ENCODE measurements at places on chromosomes 2 and 18. TPM values are rescaled to one million over a fixed set of nuclear protein-coding genes. Genes with fewer than 3 reads are reported as not detected.

TMEM37 gene
- total RNA-seq, result not detected

- no peak for DNase-seq
Observed at GRCh38 chr18:11664286-11664685, 24.8 kb upstream of the GNAL start.

DNA sequence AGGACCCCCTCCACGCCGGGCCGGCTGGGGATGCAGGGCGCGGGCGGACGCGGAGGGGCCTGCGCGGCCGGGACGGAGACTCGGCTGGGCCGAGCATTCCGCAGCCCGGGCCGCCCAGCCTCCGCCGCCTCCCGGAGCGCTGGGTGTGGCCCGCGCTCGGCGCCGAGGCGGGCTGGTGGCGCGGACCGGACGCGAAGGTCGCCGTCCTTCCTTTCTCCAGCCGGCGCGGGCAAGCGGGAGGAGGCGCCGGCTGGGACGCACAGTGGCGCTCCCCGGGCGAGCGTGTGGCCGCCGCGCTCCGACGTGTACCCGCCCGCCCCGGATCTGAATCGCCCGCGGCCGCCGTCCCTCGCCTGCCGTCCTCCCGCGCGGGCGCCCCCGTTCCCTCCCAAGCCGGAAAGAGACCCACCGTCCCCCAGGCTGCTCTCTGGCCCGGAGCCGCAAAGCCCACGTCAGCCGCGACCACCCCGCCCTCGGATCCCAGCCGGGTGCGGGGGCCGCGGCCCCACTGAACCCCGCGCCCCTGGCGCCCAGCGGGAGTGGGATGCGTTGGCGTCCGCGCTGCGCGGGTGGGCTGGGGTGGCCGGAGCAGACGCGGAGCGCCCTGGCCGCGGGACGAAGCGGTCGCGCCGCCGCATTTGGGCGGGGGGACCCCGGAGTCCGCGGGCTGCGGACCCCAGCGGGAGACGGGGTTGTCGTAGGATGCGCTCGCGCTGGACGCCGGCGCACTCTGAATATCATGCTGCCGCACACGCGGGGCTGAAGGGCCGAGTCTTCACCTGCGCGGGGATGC is 634 bp downstream of the SPATS2L start:
- peak; percentile 8 for DNase-seq

DNA sequence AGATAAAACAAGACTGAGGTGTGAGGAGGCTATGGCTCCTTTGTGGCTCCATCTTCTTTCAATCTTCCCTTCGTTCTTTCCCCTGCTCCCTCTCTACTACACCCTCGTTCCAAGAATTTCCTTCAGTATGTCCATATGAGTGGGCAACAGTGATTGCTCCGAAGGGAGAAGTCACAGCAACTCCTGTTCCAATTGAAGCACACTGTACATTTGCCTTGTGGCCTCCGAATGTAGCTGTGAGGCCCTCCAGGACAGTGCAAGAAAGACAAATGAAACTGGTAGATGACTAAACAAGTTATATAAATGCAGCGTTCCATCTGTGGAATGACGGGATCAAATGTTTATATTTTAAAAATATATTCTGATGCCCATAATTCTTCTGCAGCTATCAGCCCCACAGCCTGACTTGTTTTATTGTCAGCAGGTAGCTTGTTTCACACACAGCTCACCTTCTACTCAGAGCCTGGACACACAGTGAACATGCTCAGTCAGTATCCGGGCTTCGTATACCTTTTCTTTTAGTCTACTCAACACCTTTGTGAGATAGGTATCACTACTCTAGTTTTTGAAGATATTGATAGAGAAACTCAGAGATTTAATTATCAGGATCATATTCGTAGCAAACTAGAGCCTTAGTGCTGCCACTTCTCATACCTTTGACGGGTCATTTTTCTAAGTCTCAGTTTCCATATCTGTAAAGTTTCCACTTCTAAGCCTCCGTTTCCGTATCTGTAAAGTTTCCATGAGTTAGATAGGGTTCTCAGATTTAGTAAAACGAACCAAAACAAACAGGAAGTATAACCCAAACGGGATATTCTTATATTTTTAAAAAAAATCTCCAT is 216.7 kb upstream of the STON1 start:
- no peak for DNase-seq

- DNase-seq, result no peak
Observed at GRCh38 chr2:234098681-234099080, 48.2 kb downstream of the SPP2 start.

DNA sequence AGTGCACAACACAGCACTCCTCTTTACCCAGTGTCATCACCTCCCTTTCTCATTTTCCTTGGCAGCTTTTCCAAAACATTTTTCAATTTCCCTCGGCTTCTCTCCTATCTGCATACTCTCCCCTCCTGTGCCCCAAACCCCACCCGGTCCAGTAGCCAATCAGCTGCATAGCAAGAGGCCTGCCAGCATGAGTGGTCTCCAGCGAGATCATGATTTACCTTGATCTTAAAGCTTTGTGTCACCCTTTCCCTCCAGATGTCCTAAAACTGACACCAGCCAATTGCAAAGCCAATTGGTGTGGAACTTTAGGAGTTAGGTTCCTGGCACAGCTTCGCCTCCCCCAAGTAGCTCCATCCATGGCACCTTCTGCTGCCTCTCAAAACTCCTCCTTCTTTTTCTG is 45.2 kb upstream of the SH3RF3 start:
- no peak for DNase-seq

- no peak for DNase-seq
Observed at GRCh38 chr2:2992634-2993033, 385.0 kb downstream of the EIPR1 start.

FAM98A gene
- total RNA-seq, result 3.5 TPM

DSG3 gene
- not detected for total RNA-seq

ZAP70 gene
- total RNA-seq, result 19.1 TPM
